T1000 (cell line): ENCODE measurements at places on chromosomes 6 and 20.

DNA sequence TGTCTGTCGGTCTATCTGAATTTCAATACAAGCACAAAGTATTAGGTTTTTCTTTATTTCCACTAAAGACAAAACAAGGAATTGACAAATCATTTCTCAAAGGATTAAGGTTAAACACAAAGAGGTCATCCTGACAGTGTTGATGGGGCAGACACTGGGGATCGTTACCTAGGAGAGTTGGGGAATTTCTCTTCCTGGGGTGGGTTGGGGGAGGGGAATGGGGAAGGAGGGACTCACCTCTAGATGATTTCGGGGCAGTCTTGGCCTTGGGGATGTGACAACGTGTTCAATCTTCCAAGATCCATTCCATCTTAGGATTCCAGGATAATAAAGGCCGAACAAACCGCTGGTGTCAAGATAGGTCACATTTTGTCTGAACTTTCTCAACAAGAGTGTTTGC, 35.4 kb upstream of the FOXA2 start:
- no peak for DNase-seq

- no peak for DNase-seq
These were observed 19.1 kb upstream of the LOC128125822 start for GRCh38 chr6:63553208-63553607.

GRCh38 chr6:83463886-83464285, 33.0 kb upstream of the ME1 start:
- DNase-seq: no peak

DNA sequence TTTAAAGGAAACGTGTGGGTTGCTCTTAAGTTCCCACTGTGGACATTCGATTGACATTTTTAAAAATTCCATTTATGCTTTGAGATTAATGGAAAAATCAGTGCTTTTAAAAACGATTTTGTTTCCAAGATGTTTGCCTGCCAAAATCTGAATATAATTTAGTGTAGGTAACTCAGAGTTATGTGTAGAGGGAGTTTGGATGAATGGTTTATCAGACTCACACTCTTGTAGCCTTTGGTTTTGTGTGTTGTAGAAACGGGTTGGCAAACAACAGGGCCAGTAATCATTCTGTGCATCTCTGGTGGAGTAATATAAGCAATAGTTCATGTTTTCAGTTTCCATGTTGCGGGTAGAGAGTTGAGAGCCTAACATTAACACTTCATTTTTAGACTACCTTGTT, 140.6 kb downstream of the RPS12 start:
- DNase-seq: no peak

DNA sequence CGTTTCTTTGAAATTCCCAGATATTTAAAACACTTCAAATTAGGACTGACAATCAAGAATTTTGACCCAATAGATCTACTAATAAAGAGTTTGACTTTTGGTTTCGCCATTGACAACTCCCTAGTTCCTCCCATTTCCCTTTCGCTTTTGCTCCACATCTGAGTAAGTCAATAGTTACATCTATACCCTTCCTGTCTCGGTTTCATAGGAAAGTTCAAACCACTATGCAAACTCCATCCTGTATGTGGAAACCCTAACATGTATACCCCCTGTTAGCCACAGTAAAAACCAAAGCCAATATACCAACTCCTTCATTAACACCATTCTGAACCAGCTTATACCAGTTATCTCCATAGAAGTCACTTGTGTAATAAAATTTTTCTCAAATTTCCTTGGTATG, 311.1 kb downstream of the MMUT start:
- no peak for DNase-seq

DNA sequence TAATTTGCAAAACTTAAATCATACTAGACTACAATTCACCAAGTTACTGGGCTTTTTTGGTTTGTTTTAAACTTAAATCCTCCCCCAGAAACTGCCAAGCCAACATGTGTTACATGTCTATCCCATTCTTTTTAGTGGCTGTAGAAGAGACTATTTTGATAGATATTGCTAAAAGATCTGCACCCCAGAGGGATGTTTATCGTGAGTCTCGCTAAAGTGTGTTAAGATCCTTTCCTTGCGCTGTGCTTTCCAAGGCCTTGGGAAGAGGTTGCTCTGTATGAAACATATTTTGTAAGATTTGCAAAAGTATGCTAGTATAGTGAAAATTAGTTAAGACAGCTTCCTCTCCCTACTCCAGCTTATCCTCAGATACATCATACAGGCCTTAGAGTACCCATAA, 63.0 kb downstream of the GPX5 start:
- DNase-seq: no peak
